Dermis blood vessel endothelial cell (primary cell): ENCODE measurements at places on chromosomes 1 and 21. TPM values are rescaled to one million over a fixed set of nuclear protein-coding genes. Genes with fewer than 3 reads are reported as not detected.

DNA sequence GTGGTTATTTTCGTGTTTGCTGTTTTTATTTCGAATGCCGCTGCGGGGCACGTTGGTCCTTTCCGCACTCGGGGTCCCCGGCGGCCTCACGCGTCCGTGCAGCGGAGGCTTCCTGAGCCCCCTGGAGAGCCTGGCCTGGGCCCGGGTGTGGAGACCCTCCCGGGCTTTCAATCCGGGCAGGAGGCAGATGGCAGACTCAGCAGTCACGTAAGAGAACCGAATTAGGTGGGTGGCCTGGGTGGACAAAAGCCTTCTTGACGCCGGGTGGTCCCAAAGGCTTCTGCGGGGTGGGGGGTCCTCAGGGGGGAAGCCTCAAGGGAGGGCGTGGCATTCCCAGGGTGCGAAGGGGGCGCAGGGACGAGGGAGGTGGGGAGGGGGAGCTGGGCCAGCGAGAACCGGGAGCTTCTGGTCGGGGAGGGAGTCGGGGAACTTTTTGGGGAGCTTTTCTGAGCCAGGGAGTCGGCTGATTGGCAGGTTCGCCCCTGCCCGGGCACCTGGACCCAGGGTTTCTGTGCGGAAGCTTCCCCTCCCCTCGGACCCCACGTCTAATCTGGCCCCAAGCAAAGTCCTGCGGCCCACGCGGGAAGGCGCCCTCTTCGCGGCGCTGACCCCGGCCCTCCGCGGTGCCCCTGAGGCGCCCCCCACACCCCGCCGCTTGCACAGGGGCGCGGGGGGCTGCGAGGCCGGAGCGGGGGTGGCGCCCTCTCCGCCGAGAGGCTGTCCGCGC is 1.3 kb upstream of the HES4 start:
- no peak for DNase-seq

DNA sequence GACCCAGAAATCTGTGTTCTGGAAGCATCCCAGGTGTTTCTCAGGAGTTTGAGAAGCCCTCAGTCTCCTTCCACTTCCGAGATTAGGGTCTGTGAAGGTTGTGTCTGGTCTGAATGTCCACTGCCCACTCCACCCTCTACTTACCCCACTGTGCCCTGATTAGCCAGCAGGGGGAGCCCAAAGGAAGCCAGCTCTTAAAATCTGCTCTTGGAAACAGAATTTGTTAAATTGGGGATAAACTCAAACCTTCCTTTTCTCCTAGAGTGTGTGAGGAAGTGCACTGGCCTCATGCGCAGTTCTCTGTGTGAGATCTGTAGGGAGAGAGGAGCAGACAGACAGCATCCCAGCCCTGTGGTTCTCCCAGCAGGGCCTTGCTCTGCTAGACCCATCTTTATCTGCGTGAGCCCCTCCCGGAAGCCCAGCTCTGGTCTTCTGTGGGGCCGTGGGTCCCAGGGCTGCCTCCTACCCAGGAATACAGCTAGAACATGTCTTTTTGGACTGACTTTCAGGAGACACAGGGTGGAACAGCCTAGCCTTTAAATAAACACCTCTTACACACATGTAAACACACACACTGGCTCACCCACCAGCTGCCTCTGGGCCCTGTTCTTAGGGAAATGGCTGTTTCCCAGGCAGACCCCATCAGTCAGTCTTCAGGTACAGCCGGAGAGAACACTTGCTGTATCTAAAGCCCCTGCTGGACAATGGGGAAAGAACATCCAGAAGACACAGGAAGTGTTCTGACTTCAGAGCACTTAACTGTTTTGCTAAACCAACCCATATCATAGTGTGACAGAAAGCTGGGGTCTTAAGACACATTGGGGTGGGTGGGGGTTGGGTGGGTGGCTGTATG is 52.2 kb downstream of the SMYD2 start:
- DNase-seq: peak; percentile 71

- DNase-seq: no peak
These were observed 32.6 kb downstream of the TNFRSF8 start for GRCh38 chr1:12095452-12096263.

GRCh38 chr21:23639721-23640120 is 1967.6 kb downstream of the MRPL39 start:
- no peak for DNase-seq

IVL gene
- not detected in 2 replicates for total RNA-seq

P3R3URF gene
- not detected in 2 replicates for total RNA-seq

SLC26A9 gene
- 0.09 TPM in 1 of 2 replicates, not detected in the other for total RNA-seq

MYOM3 gene
- under 0.01 TPM in 1 of 2 replicates, not detected in the other for total RNA-seq

- no peak for DNase-seq
These were observed 577.1 kb downstream of the PLPP3 start for GRCh38 chr1:56002231-56002630.

TSACC gene
- total RNA-seq: not detected in 2 replicates

- no peak for DNase-seq
These were observed 44.8 kb downstream of the ATP5PO start for GRCh38 chr21:33870768-33871167.

LRRC3 gene
- total RNA-seq: 1.9 and 2.1 TPM in 2 replicates

PRDM16 gene
- total RNA-seq: not detected in 2 replicates

GRCh38 chr1:89759036-89759435 is 61.8 kb upstream of the LRRC8D start:
- no peak for DNase-seq

GRCh38 chr21:35563885-35564451 is 496.4 kb downstream of the SETD4 start:
- DNase-seq: no peak

DNA sequence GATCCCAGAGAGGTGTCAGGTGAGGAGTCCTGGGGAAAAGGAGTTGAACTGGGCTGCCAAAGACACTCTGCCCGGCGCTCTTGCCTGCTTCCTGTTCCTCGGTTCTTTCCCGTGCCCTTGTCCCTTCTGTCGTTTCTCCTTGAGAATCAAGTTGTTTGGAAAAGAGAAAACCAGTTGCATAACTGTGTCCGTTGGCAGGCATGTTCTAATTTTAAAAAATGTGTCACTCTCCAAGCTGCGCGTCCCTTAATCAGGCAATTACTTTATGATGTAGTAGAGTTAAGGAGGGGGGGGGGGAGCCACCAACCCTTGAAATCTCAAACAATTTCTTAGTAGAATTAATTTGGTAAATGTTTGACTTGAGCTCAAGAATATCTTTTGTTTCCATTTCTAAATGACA is 105.9 kb upstream of the IGSF21 start:
- no peak for DNase-seq

DNA sequence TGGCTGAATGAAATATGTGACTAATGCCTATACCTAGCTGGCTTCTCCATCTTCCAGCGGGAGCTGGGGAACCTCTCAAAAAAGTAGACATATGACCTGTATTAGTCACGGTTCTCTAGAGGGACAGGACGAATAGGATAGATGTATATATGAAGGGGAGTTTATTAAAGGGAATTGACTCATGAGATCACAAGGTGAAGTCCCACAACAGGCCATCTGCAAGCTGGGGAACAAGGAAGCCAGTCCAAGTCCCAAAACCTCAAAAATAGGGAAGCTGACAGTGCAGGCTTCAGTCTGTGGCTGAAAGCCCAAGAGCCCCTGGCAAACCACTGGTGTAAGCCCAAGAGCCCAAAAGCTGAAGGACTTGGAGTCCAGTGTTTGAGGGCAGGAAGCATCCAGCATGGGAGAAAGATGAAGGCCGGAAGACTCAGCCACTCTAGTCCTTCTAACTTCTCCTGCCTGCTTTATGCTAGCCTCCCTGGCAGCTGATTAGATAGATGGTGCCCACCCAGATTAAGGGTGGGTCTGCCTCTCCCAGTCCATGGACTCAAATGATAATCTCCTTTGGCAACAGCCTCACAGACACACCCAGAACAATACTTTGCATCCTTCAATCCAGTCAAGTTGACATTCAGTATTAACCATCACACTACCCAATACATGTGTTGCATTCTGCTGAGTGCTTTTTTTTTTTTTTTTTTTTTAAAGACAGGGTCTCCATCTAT is 19.6 kb downstream of the OLIG1 start:
- DNase-seq: no peak

GRCh38 chr21:46457801-46458314 is 833 bp upstream of the DIP2A start:
- peak; percentile 59 for DNase-seq

NT5C1A gene
- not detected in 2 replicates for total RNA-seq

DNA sequence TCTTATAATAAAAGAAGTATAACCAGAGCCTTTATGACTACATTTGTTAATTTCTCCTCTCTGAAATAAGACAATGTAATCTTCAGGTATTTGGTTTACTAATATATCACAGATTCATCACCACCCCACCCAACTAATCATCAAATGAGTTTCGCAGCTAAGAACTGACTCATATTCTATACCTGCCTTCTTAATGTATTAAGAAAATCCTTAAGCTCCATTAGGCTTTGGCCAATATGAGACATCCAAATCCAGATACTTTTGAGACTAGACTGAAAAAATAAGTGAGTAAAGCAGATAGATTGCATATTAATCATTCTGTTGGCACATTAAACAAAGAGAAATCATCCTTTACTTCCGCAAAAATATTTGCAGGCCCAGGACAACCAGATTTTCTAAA is 18.7 kb upstream of the FMO2 start:
- no peak for DNase-seq

GRCh38 chr1:196608390-196609369 is at the start of gene KCNT2:
KCNT2 (minus strand) TSS chr1:196608440; CDS start chr1:196608309, 131 bp downstream.
- DNase-seq: no peak

DNA sequence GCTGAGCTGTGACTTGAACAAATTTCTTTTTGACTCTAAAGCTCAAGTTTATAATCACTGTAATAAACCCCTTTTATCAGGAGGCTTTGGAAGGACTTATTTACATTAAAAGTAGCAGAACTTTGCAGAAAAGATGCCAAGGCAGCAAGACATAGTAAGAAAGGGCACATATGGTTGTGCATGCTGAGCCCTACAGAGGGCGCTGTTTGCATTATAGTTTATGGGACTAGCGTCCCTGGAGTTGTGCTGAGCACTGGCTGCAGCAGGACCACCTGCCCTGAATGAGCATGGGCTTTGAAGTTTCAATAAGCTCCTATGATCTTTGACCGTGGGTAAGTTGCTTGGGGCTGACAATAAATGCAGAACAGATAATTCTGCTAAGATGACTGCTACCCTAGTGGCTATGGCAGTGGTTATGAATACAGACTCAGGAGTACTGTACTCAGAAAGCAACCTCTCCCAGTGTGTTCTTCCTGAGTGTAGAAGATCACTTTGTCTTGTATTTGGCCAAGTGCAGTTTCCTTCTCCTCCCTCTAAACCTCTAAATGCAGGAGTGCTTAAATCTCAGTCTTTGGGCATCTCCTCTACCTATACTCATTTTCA is 45.4 kb upstream of the USP1 start:
- DNase-seq: peak; percentile 22

DNA sequence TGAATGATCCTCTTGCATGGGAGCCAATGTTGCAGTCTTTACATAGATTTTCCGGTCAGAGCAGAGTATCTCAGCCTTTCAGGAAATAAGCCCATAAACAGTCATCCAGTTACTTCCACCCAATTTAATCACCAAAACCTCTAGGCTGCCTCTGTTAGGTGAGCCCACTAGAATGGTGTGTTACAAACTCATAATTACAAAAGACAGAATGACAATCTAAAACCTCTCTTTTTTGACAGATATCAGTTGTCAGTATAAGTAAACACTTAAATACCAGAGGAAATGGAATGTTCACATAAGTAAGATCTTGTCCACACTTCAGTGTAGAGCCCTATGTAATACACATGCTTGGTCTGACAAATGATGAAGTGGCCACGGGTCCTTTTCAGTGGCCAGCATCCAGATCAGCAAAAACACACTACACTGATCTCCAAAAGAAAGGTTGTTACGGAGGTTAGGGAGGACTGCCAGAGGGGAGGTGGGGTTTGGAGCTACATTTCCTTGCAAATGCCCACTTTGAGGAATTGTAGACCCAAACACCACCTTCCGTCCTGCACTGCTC is 71.3 kb upstream of the FBXO28 start:
- peak; percentile 57 for DNase-seq

DNA sequence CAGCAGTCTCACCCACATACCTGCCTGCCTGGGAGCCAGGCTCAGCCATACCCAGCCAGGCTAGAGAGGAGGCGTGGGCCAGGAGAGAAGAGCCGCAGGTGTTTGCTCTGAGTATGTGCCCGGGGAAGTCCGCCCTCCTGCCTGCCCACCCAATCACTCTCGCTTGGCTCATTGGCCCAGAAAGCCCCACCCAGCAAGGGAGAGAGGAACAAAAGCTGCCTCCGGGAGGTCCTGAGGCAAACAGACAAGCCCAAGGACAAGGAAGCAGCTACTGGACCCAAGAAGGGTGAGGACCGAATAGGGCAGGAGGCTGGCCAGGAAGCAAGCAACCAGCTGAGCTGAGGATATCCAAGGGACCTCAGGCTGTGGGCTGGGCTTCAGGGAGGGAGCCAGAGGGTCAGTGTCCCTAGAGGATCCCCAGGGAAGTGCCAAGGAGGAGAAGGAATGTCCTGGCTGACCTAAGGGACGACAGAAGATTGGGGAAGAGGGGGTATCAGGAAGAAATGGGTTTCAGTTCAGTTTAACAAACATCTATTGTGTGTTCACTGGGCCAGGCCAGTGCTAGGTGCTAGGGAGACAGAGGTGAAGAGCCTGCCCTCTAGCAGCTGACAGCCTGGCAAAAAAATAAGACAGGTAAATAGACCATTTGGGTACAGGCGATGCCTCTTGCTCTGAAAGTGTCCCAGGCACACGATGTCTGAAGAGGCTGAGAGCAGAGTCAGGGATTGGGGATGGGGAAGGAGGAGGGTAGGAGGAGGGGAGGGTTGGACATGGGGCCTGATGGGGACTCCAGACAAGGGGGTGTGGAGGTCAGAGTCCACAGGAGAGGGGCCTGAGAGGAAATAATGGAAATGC is at the start of gene GJB4:
GJB4 (plus strand) TSS at position 238 of the 855 bp plus-strand sequence. CDS start 1,515 bp downstream, outside the sequence.
- no peak for DNase-seq

DNA sequence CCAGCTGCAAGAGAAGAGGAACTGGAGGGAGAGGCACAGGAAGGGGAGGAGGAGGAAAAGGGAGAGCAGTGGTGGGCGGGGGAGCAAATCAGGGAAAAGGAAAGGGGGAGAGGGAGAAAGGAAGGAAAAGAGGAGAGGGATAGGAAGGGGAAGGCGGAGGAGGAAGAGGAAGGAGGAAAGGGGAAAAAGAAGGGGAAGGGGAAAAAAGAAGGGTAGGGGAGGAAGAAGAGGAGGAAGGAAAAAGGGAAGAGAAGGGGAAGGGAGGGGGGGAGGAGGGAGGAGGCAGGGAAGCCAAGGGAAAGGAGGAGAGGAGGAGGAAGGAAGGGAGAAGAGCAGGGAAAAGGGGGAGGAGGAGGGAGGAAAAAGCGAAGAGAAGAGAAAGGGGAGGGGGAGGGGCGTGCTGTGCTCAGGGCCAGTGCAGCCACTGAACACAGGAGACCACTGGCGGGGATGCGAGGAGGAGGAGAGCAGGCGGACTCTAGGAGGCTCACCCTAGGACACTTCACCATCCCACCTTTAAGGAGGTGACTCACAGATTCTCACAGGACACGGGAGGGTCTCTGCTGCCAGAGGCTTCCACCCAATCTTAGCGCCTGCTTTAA is 33.1 kb downstream of the PGBD5 start:
- DNase-seq: no peak

- no peak for DNase-seq
These were observed 2.9 kb upstream of the SEMA4A start for GRCh38 chr1:156150333-156151011.

GRCh38 chr1:33634806-33635205 is 162.4 kb downstream of the ZSCAN20 start:
- DNase-seq: peak; percentile 55

GRCh38 chr1:160048335-160048734 is 16.5 kb upstream of the PIGM start:
- no peak for DNase-seq
